A549 treated with DMSO at 1 μM for 4 hours (cell line): ENCODE measurements at places on chromosomes 5 and 9. TPM values are rescaled to one million over a fixed set of nuclear protein-coding genes. Genes with fewer than 3 reads are reported as not detected.

Gene PCDHGC5
- total RNA-seq, result 0.05 TPM in 1 of 5 replicates, not detected in the others

Gene ACTL7A
- not detected in 5 replicates for total RNA-seq

Gene TRPM6
- total RNA-seq, result 1.4 to 1.8 TPM (median 1.5 TPM) in 5 replicates

Gene BHMT2
- not detected in 5 replicates for total RNA-seq

Gene C8G
- total RNA-seq, result 0.71 to 1.5 TPM (median 1.1 TPM) in 5 replicates

Gene CNTNAP3
- total RNA-seq, result 8.4 to 12.2 TPM (median 10.1 TPM) in 5 replicates

Gene SHROOM1
- total RNA-seq, result 8.8 to 10.6 TPM (median 9.9 TPM) in 5 replicates

Gene PKD2L2
- 0.06 to 0.08 TPM in 2 of 5 replicates, not detected in the others for total RNA-seq

Gene CCDC192
- not detected in 5 replicates for total RNA-seq

Gene NUTM2F
- total RNA-seq, result not detected in 5 replicates

Gene PHF24
- 0.07 to 0.18 TPM (median 0.17 TPM) in 5 replicates for total RNA-seq

Gene PPP1R26
- total RNA-seq, result 15.0 to 20.1 TPM (median 19.0 TPM) in 5 replicates

Gene GABRP
- total RNA-seq, result not detected in 5 replicates

Gene RELL2
- total RNA-seq, result 3.5 to 5.7 TPM (median 4.0 TPM) in 5 replicates

Gene NR5A1
- 0.05 to 0.10 TPM (median 0.07 TPM) in 5 replicates for total RNA-seq

Gene CAMK4
- total RNA-seq, result 0.01 to 0.05 TPM in 2 of 5 replicates, not detected in the others

Gene PCDHGA6
- 0.19 to 0.39 TPM (median 0.26 TPM) in 5 replicates for total RNA-seq

Gene PCDHGA7
- 0.84 to 1.3 TPM (median 1.1 TPM) in 5 replicates for total RNA-seq

Gene MYORG
- total RNA-seq, result 3.1 to 4.5 TPM (median 4.1 TPM) in 5 replicates

Gene PDLIM7
- 82.0 to 110 TPM (median 88.5 TPM) in 5 replicates for total RNA-seq

Gene PNPLA7
- total RNA-seq, result 0.63 to 1.2 TPM (median 0.83 TPM) in 5 replicates

Gene PCDH12
- 0.06 to 0.09 TPM (median 0.09 TPM) in 3 of 5 replicates, not detected in the others for total RNA-seq

Gene EDIL3
- 0.12 to 0.52 TPM (median 0.22 TPM) in 5 replicates for total RNA-seq

Gene PHF19
- total RNA-seq, result 98.1 to 135 TPM (median 125 TPM) in 5 replicates

Gene GFPT2
- total RNA-seq, result 34.6 to 54.2 TPM (median 51.6 TPM) in 5 replicates

Gene ABLIM3
- total RNA-seq, result 5.7 to 8.2 TPM (median 6.7 TPM) in 5 replicates

Gene CENPH
- total RNA-seq, result 23.1 to 31.0 TPM (median 29.2 TPM) in 5 replicates

Gene FAM120A
- 77.5 to 95.0 TPM (median 88.2 TPM) in 5 replicates for total RNA-seq

Gene PPP3R2
- total RNA-seq, result not detected in 5 replicates

Gene ANXA2R
- 1.9 to 3.0 TPM (median 2.4 TPM) in 5 replicates for total RNA-seq

Gene WHRN
- 5.2 to 8.1 TPM (median 6.9 TPM) in 5 replicates for total RNA-seq

Gene EGFLAM
- 0.06 to 0.18 TPM (median 0.08 TPM) in 3 of 5 replicates, not detected in the others for total RNA-seq

Gene GCNT1
- 2.3 to 4.2 TPM (median 3.2 TPM) in 5 replicates for total RNA-seq

Gene ERBIN
- total RNA-seq, result 24.7 to 35.7 TPM (median 33.8 TPM) in 5 replicates

Gene B4GALT1
- total RNA-seq, result 151 to 192 TPM (median 175 TPM) in 5 replicates

Gene DDX4
- total RNA-seq, result not detected in 5 replicates

Gene IL5
- total RNA-seq, result not detected in 5 replicates

Gene EGFL7
- total RNA-seq, result 41.7 to 60.0 TPM (median 50.7 TPM) in 5 replicates

Gene IQGAP2
- 1.0 to 1.4 TPM (median 1.3 TPM) in 5 replicates for total RNA-seq

Gene NXNL2
- total RNA-seq, result 0.34 to 1.0 TPM (median 0.67 TPM) in 5 replicates

Gene LRRC19
- total RNA-seq, result not detected in 5 replicates

Gene PCSK1
- total RNA-seq, result 0.36 to 0.57 TPM (median 0.50 TPM) in 5 replicates

Gene CDC20B
- total RNA-seq, result 0.07 to 0.14 TPM (median 0.09 TPM) in 3 of 5 replicates, not detected in the others
